ENCODE measurements at places on chromosomes 11 and 22. TPM values are rescaled to one million over a fixed set of nuclear protein-coding genes. Genes with fewer than 3 reads are reported as not detected.

FERMT3 gene
- 63.3 TPM for total RNA-seq

CCDC89 gene
- total RNA-seq = 6.7 TPM

OR6T1 gene
- not detected for total RNA-seq

MIOX gene
- not detected for total RNA-seq

SLC6A5 gene
- total RNA-seq = not detected

TRPM5 gene
- total RNA-seq = 3.7 TPM

YPEL1 gene
- 2.9 TPM for total RNA-seq

TRIOBP gene
- 124 TPM for total RNA-seq

GRCh38 chr11:122659676-122660554 lies 4.4 kb downstream of the UBASH3B start:
- no peak for DNase-seq

- no peak for DNase-seq
Observed at GRCh38 chr11:107598225-107599139, 7.5 kb downstream of the ELMOD1 start.

GRCh38 chr11:5593146-5593545 lies 3.3 kb upstream of the TRIM6 start:
- no peak for DNase-seq

DNA sequence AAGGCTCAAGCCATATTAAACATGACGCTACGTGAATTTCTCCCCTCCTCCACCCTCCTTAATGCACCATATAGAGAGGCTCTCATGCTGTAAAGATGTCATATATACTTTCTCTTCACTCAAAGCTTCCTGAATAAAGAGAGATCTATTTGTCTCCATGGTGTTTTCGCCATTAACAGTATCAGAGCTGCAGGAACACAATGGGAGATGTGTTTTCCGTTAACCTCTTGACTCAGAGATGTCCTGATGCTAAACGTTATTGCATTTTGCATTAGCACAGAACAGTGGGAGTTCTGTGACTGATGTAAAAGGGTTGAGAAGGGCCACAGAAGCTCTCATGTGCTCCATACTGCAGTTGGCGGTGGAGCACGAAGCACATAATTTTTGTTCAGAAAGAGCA lies 25.7 kb upstream of the BLID start:
- no peak for DNase-seq

DNA sequence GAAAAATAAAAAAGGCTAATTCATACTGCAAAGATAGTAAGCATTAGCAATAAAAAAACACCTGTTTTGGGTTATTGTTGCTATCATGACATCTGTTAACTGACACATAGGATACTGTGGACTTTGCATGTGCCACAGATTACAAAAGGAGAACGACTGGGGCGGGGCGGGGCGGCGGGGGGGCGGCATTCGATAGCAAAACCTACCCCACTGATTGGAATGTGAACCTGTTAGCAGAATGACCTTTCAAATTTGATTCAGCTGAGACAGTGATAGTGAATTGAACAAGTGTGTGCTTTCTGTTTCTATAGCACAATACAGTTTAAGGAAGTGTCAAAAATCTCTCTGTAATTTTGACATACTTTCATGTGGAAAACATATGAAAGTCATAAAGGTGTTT lies 14.9 kb downstream of the MMP20 start:
- no peak for DNase-seq

DNA sequence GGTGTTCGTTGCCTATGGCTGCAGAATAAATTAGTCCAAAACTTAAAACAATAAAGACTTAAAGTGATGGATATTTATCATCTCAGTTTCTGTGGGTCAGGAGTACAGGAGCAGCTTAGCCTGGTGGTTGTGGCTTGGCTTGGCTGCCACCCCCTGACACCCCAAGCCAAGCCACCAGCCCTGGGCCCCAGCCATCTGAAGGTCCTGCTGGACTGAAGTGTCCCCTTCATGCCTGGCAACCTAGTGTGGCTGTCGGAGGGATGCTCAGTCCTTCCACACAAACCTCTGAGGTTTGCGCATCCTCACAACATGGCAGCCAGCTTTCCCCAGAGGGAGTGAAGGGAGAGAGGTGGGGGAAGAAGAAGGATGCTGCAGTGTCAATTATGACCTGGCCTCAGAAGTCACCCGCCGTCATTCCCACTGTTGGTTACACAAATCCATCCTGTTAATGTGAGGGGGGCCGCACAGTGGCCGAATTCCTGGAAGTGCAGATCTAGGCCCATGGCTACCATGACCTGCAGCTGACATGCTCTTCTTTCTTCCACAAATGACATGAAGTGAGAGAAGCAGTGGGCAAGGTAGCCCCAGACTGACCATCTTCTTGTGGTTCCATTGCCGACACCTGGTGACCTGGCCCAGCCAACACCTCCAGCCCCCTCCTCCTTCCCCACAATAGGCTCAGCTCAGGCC lies 31.1 kb downstream of the IGF2 start:
- DNase-seq = no peak

GRCh38 chr11:101034076-101034475 lies 95.5 kb downstream of the PGR start:
- DNase-seq = no peak

DNA sequence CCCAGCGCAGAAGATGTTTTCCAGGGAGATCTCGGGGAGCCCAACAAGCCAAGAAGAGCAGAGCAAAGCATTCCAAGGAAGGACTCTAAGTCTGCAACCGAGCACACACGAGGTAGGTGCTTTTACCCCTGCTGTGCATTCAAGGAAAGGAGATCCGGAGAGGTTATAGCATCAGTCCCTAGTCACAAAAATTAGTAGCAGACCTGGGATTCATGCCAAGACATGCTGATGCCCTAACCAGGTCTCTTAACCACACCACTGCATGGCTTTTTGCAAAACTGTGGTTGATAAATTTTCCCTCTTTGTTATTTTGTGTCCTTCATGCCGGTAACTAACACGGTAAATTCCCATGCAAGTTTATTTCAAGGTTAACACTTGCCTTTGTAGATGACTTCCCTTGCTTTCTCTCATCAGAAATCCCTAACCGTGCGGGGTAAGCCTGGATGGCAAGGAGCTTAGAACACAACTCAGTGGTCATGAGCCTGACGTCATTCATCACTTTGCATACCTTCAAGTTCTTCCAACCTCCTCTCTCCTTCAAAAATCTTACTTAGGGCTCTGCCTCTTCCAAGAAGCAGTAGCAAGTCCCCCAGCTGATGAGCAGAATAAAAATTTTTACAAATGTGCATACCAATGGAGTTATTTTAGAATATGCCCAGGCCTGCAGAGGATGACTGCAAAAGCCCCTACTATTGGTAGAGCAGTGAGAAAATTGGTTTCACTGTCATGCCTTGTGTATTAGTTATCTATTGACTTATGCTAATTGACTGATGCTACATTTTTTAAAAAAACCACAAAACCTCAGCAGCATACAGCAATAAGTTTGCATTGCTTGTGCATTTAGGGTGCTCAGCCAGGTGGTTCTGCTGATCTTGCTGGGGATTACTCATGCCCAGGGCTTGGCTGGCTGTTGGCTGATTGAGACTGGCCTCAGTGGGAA lies 465.1 kb downstream of the MN1 start:
- DNase-seq = no peak

- peak; percentile 51 for DNase-seq
Observed at GRCh38 chr11:63762654-63763495, 5.7 kb downstream of the ZFTA start.

- no peak for DNase-seq
Observed at GRCh38 chr11:11589437-11589836, 32.4 kb downstream of the GALNT18 start.

GRCh38 chr11:7020183-7020917 lies at the start of the genes NLRP14 and ZNF214:
Gene NLRP14 (plus strand): TSS chr11:7020479. CDS start chr11:7038587, 18,108 bp downstream.
Gene ZNF214 (minus strand): TSS chr11:7020346. CDS start chr11:7002835, 17,511 bp downstream.
- DNase-seq = peak; percentile 94

DNA sequence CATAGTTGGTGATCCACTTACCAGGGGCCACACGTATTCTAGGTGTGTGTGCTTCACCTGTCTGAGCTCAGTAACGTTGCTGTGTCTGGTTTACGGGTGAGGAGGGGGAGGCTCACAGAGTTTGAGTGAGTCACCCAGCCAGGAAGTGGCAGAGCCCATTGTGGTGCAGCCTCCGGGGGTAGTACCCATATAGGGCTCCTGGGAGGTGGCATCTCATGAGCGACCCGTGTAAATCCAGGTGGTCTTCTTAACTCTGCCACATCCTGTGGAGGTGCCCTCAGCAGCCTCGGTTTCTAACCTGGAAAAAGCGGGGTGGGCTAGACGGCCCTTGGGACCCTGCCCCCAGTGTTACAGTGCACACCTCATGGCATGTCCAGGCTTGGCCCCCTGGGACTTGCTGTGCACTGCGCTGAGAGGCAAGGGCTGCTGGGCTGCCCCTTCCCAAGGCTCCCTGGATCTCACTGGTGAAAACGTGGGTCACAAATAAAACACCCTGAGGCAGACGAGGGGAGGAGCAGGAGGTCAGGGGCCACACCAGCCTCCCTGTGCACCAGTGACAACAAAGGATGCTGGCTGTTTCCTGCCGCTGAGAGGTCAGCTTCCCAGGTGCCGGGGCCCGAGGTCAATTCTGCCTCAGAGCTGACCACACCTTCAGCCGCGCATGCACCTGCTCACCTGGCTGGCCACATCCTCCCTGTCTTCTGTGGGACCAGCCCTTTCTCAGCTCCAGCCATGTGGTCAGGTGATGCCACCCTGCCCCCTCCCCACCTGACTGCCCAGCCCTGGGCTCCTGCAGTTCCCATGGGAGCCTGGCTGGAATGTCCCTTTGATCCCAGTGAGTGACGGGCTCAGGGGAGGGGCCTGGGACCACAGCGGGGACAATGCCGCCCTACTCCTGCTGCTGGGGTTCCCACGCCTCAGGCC lies 305.1 kb downstream of the CTTN start:
- no peak for DNase-seq

DNA sequence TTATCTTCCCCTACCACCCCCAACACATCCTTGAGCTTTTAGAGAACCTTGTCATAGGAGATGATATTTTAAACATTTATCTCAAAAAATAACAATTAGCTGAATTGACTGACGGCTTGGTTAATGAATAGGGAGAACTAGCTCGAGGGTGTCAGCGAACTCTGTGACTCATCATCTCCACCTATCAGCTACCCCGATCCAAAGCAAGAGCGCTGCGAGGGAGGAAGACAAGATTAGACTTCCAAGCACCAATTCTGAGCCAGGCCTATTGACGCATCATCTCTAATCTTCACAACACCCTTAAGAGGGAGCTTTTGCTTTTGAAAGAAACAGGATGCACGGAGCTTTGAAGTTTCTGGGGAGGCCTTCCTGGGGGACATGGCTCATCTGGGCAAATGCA lies 51.0 kb upstream of the GALNT18 start:
- DNase-seq = no peak

- DNase-seq = peak; percentile 42
Observed at GRCh38 chr11:129418039-129418438, 42.4 kb downstream of the BARX2 start.

GRCh38 chr11:63940786-63941185 lies 2.0 kb downstream of the NAA40 start:
- DNase-seq = no peak

- peak; percentile 29 for DNase-seq
Observed at GRCh38 chr11:95108159-95108611, 18.5 kb downstream of the ENDOD1 start.

- no peak for DNase-seq
Observed at GRCh38 chr22:23831781-23832180, 7.0 kb downstream of the DERL3 start.

GRCh38 chr22:23862103-23862502 lies 4.4 kb downstream of the SLC2A11 start:
- DNase-seq = no peak

DNA sequence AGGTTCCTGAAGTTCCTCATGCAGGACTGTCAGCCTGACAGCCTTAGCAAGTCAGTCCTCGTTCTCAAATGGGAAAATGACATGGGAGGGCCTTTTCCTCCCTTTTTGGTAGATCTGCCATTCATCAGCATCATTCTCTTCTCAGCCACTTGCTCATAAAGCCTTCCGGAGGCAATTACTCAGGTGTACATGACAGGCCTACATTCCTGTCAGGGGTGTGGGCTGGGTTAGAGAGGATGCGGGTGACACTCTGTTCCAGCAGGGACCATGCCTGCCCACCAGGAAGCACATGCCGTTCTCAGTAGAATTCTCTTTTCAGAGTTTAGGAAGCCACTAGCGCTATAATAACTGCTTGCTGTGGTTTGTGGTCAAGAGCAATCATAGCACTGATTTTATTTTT lies 24.2 kb upstream of the ANKK1 start:
- no peak for DNase-seq

DNA sequence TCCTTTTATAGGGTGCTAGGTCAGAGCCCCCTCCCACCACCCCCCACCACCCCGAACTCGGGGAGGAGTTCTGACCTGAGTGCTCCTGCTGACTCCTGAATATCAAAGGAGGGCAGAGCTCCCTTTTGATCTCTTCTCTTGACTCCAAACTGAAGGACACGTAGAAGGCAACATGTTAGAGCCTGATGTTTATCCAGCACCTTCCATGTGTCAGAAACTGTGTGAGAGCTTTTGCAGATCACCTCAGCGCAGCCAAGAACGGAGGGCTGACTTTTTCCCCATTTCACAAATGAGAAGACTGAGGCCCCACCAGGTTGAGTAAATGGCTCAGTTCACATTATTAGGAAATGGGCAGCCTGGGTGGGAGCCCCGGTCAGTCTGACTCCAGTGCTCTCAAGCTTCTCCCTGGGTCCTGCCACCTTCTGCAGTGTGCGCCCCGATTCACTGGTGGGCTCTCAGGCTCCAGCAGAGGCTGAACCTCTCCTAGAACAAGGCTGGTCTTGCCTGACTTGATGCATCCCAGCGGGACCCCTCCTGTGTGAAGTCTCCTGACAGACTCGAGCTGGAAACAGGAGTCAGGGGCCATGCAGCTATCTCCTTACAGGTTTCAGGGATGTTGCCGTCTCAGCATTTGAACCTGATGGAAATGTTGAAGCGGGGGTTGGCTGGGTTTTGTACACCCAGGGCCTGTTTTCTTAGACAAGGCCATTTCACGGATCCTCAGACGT lies 98.5 kb downstream of the TSPAN18 start:
- DNase-seq = no peak

GRCh38 chr11:123221096-123221561 lies 26.1 kb upstream of the CLMP start:
- DNase-seq = peak; percentile 29

DNA sequence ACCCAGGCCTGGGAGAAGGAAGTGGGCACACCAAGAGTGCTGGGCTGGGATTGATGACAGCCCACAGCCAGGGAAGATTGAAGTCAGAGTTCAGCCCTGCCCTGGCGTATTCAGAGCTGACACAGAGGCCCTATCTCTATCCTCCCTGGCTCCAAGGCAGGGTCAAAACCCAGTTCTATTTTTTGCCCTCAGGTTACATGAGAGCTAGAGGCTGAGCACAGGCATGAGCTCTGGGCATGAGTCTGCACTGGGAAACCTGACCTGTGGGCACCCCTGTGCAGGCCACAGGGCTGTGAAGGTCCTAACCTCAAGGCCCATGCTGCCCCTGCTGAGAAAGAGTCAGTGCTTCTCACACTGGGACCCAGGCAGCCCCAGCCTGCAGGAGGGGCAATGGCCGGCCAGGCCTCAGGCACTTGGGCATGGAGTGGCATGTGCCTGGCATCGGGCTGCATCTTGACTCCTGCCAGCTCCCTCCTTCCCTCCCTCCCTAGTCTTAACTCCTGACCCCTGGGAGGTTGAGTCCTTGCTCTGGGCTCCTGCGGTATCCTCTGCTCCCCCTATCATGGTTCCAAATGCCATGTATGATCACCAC lies 5.4 kb downstream of the SLC35E4 start:
- no peak for DNase-seq

- no peak for DNase-seq
Observed at GRCh38 chr11:75907906-75908527, 93.0 kb downstream of the UVRAG start.

Data from transverse colon (tissue), 4 donors.